ENCODE measurements at places on chromosomes 5 and 9. TPM values are rescaled to one million over a fixed set of nuclear protein-coding genes. Genes with fewer than 3 reads are reported as not detected.

SLC36A3 gene
- not detected for total RNA-seq

ZNF367 gene
- total RNA-seq = 7.1 TPM

C9orf153 gene
- not detected for total RNA-seq

SPINK13 gene
- total RNA-seq = not detected

GSN gene
- 44.7 TPM for total RNA-seq

ITGA2 gene
- total RNA-seq = 25.2 TPM

IER5L gene
- 71.7 TPM for total RNA-seq

KCNN2 gene
- 0.15 TPM for total RNA-seq

FAM78A gene
- 0.40 TPM for total RNA-seq

MZB1 gene
- not detected for total RNA-seq

ECSCR gene
- not detected for total RNA-seq

INSL4 gene
- total RNA-seq = 19.2 TPM

Measured in A549 treated with DMSO at 1 μM for 4 hours (cell line).